ENCODE measurements at places on chromosomes 4 and X. TPM values are rescaled to one million over a fixed set of nuclear protein-coding genes. Genes with fewer than 3 reads are reported as not detected.

WNK3 gene
- 0.18 TPM for total RNA-seq

RNF128 gene
- total RNA-seq = 44.2 TPM

- no peak overlapping the region for H3K27ac ChIP-seq
- H3K27me3 ChIP-seq = no peaks in the 10 kb centered on the region
- no peak overlapping the region for H3K4me3 ChIP-seq
- no peaks in the 10 kb centered on the region for H3K36me3 ChIP-seq
- no peaks in the 10 kb centered on the region for H3K4me1 ChIP-seq
- DNase-seq = no peak
Measured at GRCh38 chrX:110161361-110161686, 156.6 kb downstream of the AMMECR1 start.

- no peaks in the 10 kb centered on the region for H3K4me1 ChIP-seq
- no peak overlapping the region for H3K27ac ChIP-seq
- H3K4me3 ChIP-seq = no peak overlapping the region
- no peaks in the 10 kb centered on the region for H3K27me3 ChIP-seq
- H3K36me3 ChIP-seq = no peaks in the 10 kb centered on the region
Measured at GRCh38 chr4:5988086-5988845, 30.0 kb downstream of the C4orf50 start.

DNA sequence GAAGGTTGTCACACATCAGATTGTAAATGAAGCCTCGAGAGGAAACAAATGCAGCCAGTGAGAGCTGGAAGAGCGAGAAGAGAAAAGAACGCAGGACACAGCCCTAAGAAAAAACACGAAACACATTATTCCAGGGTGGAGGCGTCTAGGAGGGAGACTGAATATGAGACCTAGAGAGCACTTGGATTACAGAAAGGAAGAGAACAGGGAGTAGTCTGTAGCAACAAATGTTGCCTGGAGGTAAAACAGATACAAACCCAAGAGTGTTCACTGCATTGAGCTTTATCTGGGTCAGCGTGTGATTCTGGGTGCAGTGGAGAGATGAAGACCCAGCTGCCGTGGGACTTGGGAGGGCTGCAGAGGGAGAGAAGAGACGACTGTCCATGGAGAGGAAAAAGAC is 50.1 kb upstream of the SETD7 start:
- H3K27me3 ChIP-seq = no peaks in the 10 kb centered on the region
- no peaks in the 10 kb centered on the region for H3K4me1 ChIP-seq
- H3K4me3 ChIP-seq = no peak overlapping the region
- DNase-seq = no peak
